ENCODE measurements at places on chromosomes 7 and 10. TPM values are rescaled to one million over a fixed set of nuclear protein-coding genes. Genes with fewer than 3 reads are reported as not detected.

Gene GHITM
- 146 TPM for total RNA-seq

Gene PRR15
- total RNA-seq, result not detected

Gene C7orf33
- not detected for total RNA-seq

Gene ANKRD30A
- not detected for total RNA-seq

Gene GIMAP6
- 5.5 TPM for total RNA-seq

All from occipital lobe (tissue), 3 donors.